ENCODE measurements at places on chromosomes 3 and 15. TPM values are rescaled to one million over a fixed set of nuclear protein-coding genes. Genes with fewer than 3 reads are reported as not detected.

The ADPRH gene
- total RNA-seq = 11.6 TPM

The CORO2B gene
- total RNA-seq = 3.9 TPM

The SERINC4 gene
- not detected for total RNA-seq

The KCNAB1 gene
- total RNA-seq = 4.3 TPM

The LYZL4 gene
- total RNA-seq = not detected

The IMPG2 gene
- total RNA-seq = 1.1 TPM

The SLC49A4 gene
- 15.2 TPM for total RNA-seq

The XCR1 gene
- not detected for total RNA-seq

The PAQR5 gene
- not detected for total RNA-seq

The FEZF2 gene
- total RNA-seq = not detected

The CELF6 gene
- total RNA-seq = 2.1 TPM

The ISLR gene
- total RNA-seq = 71.4 TPM

The CILP gene
- 31.3 TPM for total RNA-seq

The EPHA3 gene
- 19.4 TPM for total RNA-seq

The IMP3 gene
- 97.4 TPM for total RNA-seq

- DNase-seq = no peak
Measured at GRCh38 chr3:8237893-8238292, 263.7 kb upstream of the LMCD1 start.

GRCh38 chr3:194305356-194306108 is 45.6 kb downstream of the CPN2 start:
- DNase-seq = peak; percentile 41

DNA sequence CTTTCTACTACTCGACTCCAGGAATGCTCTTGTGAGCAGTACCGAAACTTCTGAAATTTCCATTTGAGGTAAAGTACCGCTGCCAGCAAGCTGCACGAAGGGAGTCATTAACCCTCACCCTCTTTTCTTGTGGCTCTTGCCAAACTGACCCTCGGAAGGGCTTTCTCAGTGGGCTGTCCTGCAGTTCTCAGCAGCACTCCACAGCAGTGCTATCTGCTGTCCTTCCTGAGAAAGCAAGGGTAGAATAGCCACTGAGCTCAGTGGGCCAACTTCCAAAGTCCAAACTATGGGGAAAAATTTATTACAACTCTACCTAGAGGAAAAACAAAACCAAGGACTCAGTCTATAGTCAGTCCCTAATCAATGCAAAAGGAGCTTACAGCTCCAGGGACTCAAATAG is 38.5 kb upstream of the COL8A1 start:
- no peak for DNase-seq

- DNase-seq = no peak
Measured at GRCh38 chr3:23036728-23037127, 166.4 kb upstream of the UBE2E2 start.

DNA sequence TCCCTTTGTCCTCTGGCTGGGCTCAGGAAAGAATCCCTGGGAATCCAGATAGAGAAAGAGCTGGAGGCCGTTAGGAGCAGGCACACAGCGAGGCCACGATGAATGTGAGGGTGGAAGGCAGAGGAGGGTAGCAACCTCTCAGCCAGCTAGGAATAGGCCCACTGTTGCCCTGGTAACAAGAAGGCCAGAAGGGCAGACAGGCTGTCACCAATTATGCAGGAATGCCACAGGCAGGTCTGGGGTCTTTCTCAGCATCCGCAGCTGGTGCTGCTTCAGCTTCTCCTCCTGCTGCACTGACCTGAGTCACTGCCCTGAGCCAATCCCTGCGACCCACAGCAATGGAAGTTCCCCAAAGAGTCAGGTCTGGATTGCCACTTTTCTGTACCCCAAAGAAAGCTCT is 62.8 kb upstream of the C3orf80 start:
- no peak for DNase-seq

DNA sequence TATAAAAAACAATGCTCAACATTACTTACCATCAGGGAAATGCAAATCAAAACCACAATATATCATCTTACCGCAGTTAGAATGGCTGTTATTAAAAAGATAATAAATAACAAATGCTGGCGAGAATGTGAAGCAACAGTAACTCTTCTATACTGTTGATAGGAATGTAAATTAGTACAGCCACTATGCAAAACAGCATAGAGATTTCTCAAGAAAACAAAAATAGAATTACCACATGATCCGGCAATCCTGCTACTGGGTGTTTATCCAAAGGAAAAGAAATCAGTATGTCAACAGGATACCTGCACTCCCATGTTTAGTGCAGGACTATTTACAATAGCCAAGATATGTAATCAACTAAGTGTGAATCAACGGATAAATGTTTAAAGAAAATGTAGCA is 48.1 kb downstream of the ADAM10 start:
- no peak for DNase-seq

GRCh38 chr3:78496501-78496900 is 1271.3 kb downstream of the ROBO1 start:
- DNase-seq = no peak

DNA sequence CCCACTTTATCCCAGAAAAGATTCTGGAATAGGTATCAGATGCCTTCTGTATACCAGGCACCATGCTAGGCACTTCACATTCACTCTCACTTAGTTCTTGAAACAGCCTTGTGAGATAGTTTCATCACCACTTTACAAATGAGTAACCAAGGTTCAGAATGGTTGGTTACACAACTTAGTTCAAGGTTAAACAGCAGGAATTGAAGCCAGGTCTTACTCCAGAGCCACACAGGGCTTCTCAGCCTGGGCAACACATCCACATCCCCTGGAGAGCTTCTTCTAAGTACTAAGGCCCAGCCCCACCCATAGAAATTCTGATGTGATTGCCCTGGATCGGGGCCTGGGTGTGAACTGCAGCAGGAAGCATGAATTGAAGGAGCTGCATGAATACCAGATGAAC is 18.6 kb downstream of the WHAMM start:
- no peak for DNase-seq

DNA sequence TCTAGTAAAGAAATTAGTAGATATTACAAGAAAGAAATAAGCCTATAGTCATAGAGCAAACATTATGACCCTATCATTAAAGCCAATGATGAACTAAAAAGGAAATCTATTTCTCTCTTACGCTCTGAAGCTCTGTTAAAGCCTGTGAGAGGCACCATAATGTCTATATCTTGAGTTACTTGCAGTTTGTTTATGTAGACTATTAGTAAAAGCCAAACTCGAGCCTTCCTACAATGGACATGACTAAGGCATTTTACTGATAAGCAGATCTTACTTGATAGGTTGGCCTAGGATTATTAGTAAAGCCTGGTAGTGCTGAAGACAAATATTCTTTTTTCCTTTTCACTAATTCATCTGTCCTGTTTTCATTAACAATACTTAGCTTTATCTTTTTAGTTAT is 32.7 kb downstream of the LRRC3B start:
- DNase-seq = no peak

- DNase-seq = no peak
Measured at GRCh38 chr3:105862217-105862616, 6.6 kb downstream of the CBLB start.

DNA sequence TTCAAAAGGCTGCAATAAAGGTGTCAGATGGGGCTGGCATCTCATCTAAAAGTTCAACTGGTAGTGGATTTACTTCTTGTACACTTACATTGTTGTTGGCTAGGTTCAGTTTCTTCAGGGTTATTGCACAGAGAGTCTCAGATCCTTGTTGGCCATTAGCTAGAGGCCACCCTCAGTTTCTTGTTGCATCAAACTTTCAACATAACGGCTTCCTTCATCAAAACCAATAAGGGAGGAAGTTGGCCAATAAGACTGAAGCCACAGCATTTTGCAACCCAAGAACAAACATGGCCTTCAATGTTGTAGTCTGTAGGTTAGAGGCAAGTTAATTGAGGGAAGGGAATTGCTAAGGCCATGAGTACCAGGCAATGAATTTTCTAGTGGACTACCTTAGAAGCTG is 218.0 kb downstream of the ZBBX start:
- DNase-seq = no peak

DNA sequence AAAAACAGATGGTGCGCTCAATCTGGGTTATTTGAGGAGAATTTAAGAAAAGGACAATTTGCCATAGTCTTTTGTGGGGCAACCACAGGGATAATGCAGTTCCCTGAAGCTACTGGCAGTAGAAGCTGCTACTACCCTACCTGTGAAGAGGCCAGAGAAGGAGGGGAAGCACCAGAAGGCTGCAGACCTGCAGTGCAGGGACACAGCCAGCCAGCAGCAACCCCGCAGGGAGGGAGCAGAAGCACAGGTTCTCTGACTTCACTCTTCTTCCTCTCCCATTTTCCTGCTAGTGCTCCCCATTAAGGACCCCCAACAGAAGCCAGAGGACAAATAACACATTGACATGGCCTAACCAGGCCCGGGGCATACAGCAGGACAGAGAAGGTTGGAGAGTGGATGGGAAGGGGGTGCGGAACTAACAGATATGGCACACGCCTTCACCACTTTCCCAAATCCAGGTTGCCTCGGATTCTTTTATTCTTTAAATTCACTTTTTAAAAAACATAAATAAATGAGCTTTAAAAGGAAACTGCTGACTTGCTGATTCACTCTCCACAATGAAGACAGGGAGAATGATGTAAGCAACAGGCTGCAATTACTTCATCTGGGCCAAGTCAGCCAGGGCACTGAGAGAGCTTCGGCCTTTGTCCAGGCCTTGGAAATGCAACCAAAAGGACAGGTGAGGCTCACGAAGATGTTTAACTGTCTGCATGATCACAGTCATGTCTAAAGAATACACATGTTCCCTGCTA is 30.1 kb downstream of the POPDC2 start:
- DNase-seq = no peak

DNA sequence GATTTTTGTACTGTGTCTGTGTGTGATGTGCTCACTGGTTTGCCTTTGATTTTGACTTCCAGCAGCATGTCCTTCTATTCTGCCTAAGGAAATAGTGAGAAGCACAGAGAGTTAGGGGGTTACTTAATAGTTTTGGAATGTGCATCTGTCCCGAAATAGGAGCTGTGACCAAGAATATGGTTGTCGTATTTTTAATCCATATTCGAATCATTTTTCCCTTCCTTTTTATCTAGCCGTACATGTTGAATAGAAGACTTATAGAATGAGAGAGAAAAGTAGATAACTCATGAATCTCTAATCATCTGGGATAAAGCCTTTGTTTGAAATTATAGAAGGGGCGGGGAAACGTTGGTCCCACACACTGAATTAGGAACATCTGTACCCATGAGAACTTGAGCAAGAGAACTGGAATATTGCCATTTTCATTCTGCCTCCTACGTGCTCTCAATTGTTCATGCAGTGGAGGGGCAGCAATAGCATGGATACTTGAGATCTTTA is 23.6 kb downstream of the CRTC3 start:
- DNase-seq = no peak

DNA sequence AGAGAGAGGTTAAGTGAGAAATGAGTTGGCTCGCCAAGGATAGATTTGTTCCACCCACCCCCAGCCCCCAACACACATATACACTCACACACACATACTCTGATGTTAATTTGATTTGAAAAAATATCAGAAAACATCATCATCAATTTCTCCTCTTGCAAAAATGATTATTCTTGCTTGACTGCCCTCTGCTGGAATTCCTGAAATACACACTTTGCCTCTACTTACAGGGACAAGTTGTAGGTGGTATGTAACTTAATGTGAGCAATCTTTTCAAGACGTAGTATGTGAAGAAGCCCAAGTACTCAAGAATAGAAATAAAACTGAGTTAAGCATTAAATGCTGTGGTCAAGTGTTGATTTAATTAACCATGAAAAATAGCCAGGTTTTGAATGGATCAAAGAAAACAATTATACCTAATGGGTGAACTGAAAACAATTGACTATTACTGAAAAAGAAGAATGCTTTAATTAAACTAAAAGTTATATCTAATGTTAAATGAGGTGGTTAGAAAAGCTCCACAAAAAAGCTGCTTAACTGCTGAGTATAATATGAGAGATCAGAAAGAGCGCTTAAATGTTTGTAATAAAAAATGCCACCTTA is 46.6 kb upstream of the MDFIC2 start:
- DNase-seq = no peak

- DNase-seq = no peak
Measured at GRCh38 chr3:167481164-167481563, 7.3 kb upstream of the SERPINI2 start.

GRCh38 chr3:195597848-195598247 is 14.1 kb upstream of the APOD start:
- peak; percentile 36 for DNase-seq

- DNase-seq = no peak
Measured at GRCh38 chr3:39013289-39013688, 38.5 kb downstream of the SCN11A start.

GRCh38 chr3:156576651-156577348 is 21.9 kb upstream of the SSR3 start:
- no peak for DNase-seq

GRCh38 chr15:91400481-91400880 is 300.4 kb downstream of the SV2B start:
- DNase-seq = no peak

DNA sequence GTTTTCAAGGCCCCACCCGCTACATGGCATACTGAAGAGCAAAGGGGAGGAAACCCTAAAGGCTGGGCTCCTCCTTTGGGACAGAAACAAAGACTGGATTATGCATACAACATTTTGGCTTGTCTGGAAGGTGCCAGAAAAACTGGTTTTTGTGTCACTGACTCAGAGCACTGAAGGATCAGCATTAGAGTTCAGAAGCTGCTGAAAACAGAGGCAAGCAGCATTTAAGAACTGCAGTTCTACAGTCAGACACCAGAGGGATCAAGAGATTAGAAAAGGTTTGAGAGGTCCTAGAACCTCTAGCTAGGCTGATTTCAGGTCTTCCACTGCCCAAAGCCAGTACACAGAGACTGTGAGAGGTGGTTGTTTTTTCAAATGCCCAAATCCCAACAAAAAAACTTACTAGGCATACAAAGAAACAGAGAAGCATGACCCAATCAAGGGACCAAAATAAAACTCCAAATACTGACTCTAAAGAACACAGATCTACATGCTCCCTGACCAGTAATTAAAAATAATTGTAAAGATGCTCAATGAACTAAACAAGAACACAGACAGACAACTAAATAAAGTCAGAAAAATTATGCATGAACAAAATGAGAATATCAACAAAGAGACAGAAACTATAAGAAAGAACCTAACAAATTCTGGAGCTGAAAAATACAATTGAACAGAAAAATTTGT is 91.2 kb downstream of the SENP2 start:
- DNase-seq = no peak

DNA sequence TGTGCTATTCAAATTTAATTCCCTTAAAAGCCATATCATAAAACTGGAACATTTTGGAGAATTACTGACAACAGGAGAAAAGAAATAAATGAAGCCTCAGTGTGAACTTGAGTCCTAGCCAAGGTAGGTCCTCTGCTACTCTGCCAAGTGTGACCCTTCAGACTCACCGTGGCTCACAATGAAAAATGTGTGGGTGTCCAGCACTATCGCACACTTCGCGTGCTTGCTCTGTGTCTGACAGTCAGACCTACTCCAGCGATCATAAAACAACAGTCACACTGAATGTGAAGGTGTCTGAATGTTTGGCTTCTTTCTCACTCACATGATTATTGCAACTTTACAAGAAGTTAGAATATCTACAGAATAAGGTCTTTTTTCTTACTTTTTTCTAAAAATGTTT is 65.8 kb upstream of the TRA2B start:
- no peak for DNase-seq

- no peak for DNase-seq
Measured at GRCh38 chr15:29743475-29743874, 78.8 kb downstream of the TJP1 start.

- DNase-seq = no peak
Measured at GRCh38 chr15:45653702-45654424, 19.0 kb downstream of the SQOR start.

All from sigmoid colon (tissue), 7 donors.